Activated CD8-positive, alpha-beta T cell treated with anti-CD3 and anti-CD28 coated beads, Interleukin-2, amount 10 ng/mL, durations not matched to agents 7 days and 5 days (primary cell): ENCODE measurements at places on chromosomes 11 and 22. TPM values are rescaled to one million over a fixed set of nuclear protein-coding genes. Genes with fewer than 3 reads are reported as not detected.

GRCh38 chr22:27754247-27754887 is 47.2 kb downstream of the MN1 start:
- H3K36me3 ChIP-seq, result no peaks in the 10 kb centered on the region
- H3K27me3 ChIP-seq, result peaks cover under 1% of the 10 kb centered on the region
- no peak overlapping the region for H3K4me3 ChIP-seq

Gene LRRC4C
- total RNA-seq, result not detected

DNA sequence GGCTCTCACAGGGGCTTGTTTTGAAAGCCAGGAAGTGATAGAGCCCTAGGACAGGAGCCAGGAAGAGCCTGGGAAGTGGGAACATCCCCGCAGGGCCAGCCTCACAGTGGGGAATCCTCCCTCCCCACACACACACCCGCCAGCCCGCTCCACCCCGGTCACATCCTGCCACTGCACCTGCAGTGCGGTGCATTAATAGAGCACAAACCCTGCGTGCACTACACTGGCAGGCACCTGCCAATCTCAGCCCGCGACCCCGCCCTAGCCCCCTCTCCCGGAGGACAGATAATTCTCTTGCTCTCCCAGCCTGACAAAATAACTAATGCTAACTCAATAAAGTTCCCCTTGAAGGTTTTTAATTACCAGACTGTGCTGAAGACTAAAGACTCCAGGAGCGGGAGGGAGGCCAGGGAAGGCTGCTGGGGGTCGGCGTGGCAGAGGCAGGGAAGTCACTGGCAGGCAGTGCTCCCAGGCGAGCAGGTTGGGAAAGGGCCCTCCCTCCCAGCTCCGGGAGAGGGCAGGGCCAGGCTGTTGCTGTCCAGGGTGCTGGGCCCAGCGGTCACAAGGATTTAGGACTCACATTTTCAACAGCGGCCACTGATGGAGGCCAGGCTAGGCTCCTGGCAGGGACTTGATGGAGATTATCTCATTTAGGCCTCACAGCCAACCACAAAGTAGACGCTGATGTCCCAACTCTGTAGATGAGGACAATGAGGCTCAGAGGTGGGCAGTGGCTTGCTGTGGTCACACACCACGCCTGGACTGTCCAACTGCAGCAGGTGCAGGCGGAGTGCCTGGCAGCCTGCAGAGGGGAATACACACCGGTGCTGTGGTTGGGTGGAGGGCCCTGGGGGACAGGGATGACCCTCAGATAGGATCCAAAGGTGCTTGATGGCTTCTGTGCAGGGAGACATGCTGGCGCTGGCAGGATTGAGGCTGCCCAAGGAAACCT is 23.9 kb upstream of the TCF20 start:
- H3K27me3 ChIP-seq, result no peaks in the 10 kb centered on the region
- peaks cover 31% of the 10 kb centered on the region for H3K4me1 ChIP-seq
- H3K4me3 ChIP-seq, result no peak overlapping the region
- H3K27ac ChIP-seq, result no peak overlapping the region
- no peaks in the 10 kb centered on the region for H3K36me3 ChIP-seq
- DNase-seq, result no peak

GRCh38 chr22:44526779-44527126 is 28.7 kb upstream of the RTL6 start:
- no peaks in the 10 kb centered on the region for H3K36me3 ChIP-seq
- no peak for DNase-seq
- no peak overlapping the region for H3K4me3 ChIP-seq
- H3K4me1 ChIP-seq, result no peaks in the 10 kb centered on the region
- H3K27me3 ChIP-seq, result peaks cover 9% of the 10 kb centered on the region
- H3K27ac ChIP-seq, result no peak overlapping the region

DNA sequence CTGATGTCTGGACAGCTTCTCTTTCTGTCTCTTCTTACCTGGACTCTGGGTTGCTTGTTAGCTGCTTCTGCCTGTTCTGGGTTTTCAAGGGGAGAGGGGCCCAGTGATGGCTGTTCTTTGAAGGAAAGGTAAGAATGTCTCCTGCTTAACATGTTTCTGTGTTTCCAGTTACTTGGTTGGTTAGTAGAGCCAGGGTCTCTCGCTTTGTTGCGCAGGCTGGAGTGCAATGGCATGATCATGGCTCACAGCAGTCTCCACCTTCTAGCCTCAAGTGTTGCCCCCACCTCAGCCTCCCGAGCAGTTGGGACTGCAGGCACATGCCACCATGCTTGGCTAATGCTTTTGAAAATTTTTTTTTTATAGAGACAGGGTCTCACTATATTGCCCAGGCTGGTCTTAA is 126.6 kb downstream of the BCR start:
- no peaks in the 10 kb centered on the region for H3K4me1 ChIP-seq
- no peak overlapping the region for H3K27ac ChIP-seq
- no peak overlapping the region for H3K4me3 ChIP-seq

Gene C11orf16
- total RNA-seq, result not detected

Gene SCGB1C1
- not detected for total RNA-seq

- H3K4me3 ChIP-seq, result peak overlapping the region; percentile 81
- DNase-seq, result no peak
- H3K27ac ChIP-seq, result peak overlapping the region; percentile 89
Measured at GRCh38 chr22:44026066-44026629, 2.0 kb downstream of the PARVB start.

- H3K36me3 ChIP-seq, result no peaks in the 10 kb centered on the region
- no peak for DNase-seq
- no peaks in the 10 kb centered on the region for H3K4me1 ChIP-seq
- H3K4me3 ChIP-seq, result no peak overlapping the region
- peaks cover 2% of the 10 kb centered on the region for H3K27me3 ChIP-seq
Measured at GRCh38 chr22:35728639-35729308, 11.1 kb downstream of the APOL5 start.

DNA sequence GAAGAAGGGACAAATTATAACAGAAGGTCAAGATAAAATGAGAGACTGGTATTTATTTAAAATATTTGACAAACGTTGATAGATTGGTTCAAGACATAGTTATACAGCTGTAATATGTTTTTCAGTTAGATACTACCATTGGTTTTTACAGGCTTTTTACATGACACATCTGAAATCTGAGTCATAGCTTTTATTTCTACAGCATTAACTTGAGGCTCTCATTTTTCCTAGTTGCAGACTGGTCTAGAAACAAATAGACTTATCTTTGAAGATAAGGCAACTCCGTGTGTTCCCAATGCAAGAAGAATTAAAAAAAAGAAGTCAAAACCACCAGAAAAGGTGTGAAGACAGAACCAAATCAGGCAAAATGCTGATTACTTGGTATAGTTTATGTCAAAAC is 31.3 kb downstream of the CEP57 start:
- H3K27me3 ChIP-seq, result no peaks in the 10 kb centered on the region
- no peak for DNase-seq
- no peak overlapping the region for H3K4me3 ChIP-seq
- no peaks in the 10 kb centered on the region for H3K4me1 ChIP-seq
- H3K27ac ChIP-seq, result no peak overlapping the region
